Memory B cell (primary cell): ENCODE measurements at places on chromosomes 11 and 22.

DNA sequence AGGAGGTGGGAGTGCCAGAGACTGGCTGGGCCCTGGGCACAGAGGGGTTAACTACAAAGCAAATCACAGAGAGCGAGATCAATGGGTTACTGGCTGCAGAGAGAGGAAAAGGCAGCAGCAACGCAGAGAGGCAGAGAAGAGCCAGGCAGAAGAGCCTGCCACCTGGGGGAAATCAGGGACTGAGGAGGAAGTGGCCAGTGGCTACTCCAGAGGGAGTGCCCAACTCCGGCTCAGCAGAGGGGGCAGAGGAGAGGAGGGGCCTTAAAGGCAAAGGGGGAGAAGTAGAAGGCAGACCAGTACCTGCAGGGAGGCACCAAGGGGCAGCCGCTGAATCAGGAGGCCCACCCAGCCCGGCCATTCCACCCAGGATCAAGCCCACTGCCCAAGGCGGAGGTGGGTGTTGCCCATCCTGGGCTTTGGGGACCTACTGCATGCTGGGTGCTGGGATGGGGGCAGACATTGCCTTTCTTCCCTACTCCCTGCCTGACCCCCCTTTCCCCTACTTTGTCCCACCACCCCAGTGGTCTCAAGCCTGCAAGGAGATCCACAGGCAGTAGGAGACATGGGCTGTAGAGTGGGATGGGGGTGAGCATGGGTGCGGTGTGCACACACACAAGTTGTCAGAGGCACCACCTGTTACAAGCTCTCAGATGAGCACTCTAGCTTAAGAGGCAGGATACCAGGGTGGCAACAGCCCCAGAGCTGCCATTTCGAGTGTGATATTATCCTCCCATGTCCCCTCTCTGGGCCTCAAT lies 926 bp upstream of the GALR3 start:
- no peak for DNase-seq

GRCh38 chr11:60128376-60128775 lies 39.9 kb downstream of the MS4A2 start:
- DNase-seq: no peak

GRCh38 chr11:119167933-119168332 lies 592 bp upstream of the NLRX1 start:
- no peak for DNase-seq

- no peak for DNase-seq
These were observed 23.4 kb downstream of the OVOL1 start for GRCh38 chr11:65810046-65810868.

- no peak for DNase-seq
These were observed 222.1 kb upstream of the ANO3 start for GRCh38 chr11:26109658-26110368.
